ENCODE measurements at places on chromosomes 3 and 15.

GRCh38 chr3:124927574-124928045 is 6.9 kb downstream of the MUC13 start:
- no peak for DNase-seq

- DNase-seq = no peak
Measured at GRCh38 chr3:32428092-32429068, 36.7 kb downstream of the CMTM7 start.

GRCh38 chr3:8759038-8759707 is 10.2 kb downstream of the OXTR start:
- no peak for DNase-seq

GRCh38 chr3:48504051-48504946 is at the start of gene SHISA5:
Gene SHISA5, minus strand, starts transcription at chr3:48504174. Its CDS starts 80 bp downstream, at chr3:48504094.
- DNase-seq = peak; percentile 77

GRCh38 chr3:98811048-98811447 is 47.9 kb downstream of the ST3GAL6 start:
- no peak for DNase-seq

DNA sequence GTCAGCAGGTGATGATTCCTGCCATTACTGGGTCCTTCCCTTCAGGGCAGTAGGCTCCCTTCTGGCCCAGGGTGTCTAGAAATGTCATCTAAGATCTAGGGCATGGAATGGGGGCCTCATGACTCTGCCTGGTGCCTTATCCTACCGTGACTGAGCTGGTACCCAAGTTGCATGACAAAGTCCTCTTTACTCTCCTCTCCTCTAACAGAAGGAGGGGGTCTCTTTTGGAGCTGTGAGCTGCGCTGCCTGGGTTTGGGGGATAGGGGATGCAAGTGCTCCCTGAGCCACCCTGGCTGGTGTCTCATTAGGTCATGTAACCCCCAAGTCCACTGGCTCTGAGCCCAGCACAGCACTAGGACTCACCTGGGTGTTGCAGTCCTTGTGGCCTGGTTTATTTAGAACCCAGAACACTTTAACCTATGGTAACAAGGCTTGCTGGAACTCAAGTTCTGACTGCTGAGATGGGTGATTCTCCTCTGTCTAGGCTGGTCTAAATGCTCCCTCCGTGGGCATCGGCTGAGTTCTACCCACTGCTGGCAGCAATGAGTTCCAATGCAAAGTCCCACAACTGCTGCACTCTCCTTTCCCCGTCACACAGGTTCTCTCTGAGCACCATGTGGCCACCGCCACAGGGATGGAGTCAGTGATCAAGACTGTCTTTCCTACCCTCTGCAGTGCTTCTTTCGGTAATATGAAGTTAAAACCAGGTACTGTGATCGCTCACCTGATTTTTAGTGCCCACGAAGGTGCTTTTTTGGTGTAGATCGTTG is 34.0 kb downstream of the XXYLT1 start:
- no peak for DNase-seq

GRCh38 chr3:19668163-19668562 is 265.9 kb downstream of the EFHB start:
- no peak for DNase-seq

DNA sequence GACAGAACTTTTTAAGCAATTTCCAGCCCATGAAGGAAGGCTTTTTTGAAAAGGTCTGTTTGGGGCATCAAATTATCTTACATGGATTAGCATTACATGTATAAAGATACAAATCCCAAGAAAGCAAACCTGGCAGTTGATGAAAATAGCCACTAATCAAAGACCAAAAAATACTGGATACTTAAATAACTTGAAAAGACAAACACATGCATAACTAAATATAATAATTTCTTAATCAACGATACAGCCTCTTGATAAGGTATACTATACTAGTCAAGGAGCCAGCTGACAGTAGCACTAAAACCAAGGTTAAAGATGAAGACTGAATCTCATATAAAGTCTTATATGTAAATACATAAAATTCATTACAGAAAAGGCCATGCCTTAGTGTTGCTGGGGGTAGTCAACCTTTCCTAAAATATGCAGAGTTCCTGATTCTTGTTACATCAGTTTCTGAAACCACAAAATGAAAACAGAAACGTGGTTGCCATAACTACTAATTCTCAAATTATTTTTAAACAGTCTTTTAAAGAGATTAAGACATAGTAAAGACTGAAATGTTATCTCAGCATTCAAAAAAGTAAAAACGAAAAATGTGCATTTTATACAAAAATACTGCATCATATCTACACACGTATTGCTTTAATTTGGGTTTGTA is 2.0 kb downstream of the ANKRD28 start:
- peak; percentile 76 for DNase-seq

DNA sequence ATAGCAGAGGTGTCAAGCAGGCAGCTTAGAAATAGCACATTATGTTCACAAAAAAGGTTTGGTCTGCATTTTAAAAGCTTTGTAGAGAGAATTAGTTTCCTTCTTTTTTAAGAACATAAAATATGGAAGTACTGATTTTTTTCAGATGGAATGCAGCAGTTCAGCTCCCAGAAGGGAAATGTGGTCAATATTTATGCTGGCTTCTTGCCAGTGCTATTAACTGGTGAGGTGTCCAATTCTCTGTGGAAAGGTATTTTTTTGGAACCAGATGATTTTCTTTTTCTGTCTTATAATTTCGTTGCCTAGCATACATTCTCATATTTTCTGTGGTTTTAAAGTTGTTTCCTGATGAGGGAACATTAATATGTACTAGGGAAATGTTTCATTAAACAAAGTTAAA is 211.4 kb upstream of the ZNF385D start:
- peak; percentile 62 for DNase-seq

DNA sequence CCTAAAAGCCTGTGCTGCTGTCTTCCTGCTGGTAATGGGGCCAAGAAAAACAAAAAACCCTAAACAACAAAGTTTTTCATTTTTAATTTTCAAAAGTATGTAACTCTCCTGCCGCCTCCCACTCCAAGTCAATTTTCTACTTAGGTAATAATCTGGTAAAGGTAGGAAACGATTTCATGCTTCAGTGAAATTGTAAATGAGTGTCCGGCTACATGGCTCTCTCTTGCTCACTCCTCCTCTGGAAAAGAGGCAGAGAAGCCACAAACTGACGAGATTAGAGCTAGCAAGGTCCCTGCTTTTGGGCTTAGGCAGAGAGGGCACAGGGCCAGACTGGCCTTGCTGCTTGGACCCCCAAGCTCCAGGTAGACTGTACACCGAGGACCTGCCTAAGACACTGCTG is 23.5 kb downstream of the KLHL25 start:
- DNase-seq = no peak

GRCh38 chr3:106332884-106333283 is 464.1 kb upstream of the CBLB start:
- DNase-seq = no peak

GRCh38 chr3:176696816-176697215 is 500.5 kb downstream of the TBL1XR1 start:
- DNase-seq = no peak

GRCh38 chr3:9180764-9181117 is 68.7 kb downstream of the SRGAP3 start:
- no peak for DNase-seq

GRCh38 chr3:160904691-160905090 is 148.7 kb downstream of the PPM1L start:
- DNase-seq = no peak

DNA sequence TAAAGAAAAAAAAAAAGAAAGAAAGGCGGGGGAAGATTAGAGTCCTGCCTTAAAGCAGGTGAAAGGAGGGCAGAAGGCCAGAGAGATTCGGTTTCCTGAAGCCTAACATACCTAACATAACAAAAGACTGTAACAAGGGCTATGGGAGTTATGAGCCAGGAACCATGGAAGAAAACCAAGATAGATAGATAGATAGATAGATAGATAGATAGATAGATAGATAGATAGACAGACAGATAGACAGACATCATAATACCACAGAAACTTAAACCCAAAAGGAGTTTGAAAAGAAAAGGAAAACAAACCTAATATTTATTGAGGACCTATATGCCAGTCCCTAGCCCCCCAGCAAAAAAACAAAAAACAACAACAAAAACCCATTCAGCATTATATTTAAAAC is 2.3 kb upstream of the FYCO1 start:
- DNase-seq = no peak

DNA sequence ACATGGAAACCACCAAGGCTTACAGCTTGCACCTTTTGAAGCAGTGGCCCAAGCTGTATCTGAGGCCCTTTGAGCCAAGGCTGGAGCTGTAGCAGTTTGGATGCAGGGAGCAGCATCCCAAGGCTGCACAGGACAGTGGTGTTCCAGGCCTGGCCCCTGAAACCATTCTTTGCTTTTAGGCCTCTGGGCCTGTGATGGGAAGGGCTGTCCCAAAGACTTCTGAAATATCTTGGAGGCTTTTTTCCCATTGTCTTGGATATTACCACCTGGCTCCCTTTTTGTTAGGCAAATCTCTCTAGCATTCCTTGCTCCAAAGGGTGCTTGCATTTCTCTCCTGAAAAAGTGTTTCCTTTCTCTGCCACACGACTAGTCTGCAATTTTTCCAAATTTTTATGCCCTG is 302.8 kb upstream of the MDFIC2 start:
- DNase-seq = no peak

DNA sequence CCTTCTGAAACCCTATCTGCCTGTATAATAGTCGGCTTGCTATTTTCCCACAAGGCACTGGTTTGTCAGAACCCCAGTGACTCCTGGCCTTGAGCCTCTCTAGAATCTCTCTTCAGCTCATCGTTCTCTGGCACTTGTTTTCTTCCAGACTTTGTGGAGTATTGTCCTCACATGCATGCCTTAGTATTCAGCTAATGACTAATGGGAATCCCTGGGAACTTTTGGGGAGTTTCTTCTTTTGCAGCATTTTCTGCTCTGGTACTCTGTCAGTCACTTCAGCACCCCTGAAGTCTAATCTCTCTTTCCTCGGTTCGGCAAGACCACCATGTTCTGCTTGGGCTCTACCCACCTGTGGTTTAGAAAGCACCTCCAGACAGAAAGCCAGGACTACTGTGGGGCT is 35.8 kb upstream of the THRB start:
- no peak for DNase-seq

GRCh38 chr15:75114327-75114726 is 87.4 kb upstream of the C15orf39 start:
- no peak for DNase-seq

DNA sequence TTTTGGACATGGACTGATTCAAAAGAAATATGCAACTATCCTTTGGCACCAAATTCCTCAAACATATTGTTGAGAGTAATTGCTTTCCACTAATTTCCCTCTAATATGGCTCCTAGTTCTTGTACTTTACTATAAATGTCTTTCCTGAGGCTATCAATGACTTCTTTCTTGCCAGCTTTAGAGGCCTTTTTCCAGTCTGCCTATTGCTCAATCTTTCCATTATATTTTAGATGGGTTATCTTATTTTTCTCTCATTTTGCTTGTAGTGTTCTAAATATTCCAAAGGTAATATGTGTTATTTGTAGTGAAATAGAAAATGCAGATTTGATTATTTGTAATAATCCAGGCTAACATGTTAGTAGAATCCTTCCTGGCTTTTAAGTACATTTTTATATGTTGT is 11.5 kb upstream of the TEX9 start:
- peak; percentile 1 for DNase-seq

DNA sequence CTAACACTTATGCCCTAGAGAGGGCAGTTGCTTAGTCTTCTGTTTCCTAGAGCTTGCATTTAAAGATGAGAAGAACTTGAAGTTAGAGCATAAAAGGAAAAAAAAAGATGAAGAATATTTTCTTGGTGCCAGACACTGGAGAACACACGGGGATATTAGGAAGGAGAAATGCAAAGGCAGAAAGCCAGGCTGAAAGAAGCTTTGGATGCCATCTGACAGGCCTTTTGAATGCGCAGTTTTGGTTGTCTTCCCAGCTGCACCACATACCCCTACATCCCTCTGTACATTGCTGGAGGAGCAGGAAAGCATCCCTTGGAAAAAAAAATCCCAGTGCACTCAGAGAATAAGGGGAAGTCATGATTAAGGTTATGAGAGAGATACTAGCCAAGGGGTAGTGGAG is 378.9 kb downstream of the GAP43 start:
- DNase-seq = no peak

DNA sequence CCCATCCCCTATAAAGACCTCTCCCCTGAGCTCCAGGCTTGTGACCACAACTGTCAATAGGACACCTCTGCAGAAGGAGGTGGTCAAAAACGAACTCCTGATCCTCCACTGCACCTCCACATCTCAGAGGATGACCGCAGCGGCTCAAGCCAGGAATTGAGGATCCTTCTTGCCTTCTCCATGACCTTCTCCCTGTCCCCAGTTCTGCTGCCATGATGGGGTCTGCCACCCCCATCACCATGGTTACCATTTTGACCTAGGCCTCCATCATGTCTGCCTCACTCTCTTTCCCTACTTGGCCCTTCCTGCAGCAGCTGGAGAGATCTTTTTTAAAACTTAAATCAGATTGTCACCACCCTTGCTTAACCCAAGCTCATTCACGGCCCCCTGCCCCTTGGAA is 81.3 kb upstream of the LINGO1 start:
- DNase-seq = no peak

DNA sequence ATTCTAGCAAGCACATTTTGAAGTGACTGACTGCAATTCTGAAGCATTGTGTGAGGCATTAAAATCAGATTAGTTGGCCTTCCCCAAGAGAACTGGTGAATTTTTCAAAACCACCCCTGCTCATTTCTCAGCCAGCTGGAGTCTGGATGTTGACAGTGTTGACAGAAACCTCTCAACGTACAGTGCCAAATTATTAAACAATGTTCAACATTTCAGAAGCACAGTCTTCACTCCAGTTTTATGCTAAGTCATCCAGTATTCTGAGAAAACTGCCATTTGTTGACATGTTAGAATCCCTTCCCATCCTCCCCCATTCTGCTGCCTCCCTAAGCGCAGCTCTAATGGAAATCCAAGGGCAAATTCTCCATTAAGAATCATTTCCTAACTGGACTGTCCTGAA is 369.3 kb upstream of the TRIM42 start:
- DNase-seq = peak; percentile 9

DNA sequence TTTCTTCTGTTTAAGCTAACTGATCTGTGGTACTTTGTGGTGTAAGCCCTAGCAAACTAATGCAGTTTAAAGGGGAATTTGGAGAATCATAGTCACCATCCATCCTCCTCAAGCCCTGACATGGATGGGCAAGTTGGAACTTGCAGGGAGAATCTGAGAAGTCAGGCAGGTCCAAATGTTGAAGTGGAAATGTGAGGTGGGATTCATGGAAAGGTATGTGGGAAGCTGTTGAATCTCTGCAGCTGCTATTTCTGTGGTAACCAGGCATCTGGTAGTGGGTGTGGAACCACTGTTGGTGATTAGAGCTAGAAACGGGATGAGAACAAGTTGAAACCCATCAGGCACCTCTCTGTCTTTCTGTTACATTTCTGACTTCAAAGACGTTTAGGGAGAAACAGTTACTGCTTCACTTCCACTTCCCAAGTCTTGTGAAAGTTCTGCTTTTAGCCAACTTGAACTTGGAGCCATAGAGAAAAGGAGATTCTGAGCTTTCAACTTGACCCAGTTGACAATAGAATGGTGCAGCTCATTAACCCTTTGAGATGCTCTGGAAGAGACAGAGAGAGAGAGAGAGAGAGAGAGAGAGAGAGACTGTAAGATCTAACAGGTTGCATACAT is 38.1 kb upstream of the NMNAT3 start:
- DNase-seq = no peak

GRCh38 chr3:100697172-100697571 is 12.1 kb upstream of the TFG start:
- no peak for DNase-seq
